ENCODE measurements at places on chromosomes 3 and 15.

DNA sequence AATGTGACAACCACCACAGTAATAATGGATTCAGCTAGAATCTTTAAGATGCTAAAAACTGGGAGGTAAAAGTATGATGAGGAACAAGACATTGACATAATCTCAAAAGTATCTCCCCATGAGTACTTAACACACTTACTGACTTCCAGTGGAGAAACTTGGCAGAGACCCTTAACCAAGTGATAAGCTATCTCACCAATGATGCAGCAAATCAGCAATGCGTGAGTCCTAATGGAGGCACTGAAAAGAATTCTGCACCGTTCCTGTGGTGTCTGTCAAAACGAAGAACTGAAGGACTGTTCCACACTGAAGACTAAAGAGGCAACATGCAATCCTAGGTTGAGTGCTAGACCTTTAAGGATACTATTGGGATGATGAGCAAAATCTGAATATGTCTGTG lies 67.9 kb upstream of the OCA2 start:
- no peak for DNase-seq

DNA sequence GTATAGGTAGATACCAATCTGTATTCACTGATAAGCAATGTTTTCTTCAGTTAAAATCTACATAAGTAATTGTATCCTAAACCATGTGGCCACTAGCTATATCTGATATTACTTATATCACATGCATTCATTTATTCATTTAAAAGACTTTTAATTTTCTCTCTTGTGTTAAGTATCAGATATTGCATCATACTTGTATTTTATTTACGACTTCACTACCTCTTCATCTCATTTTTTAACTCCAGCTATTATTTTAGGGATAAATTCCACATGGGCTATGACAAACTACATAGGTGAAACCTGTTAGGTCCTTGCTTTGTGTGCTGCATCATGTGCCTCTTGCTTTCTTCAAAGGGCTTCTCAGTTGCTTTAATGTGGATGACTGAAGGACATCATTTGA lies 1018.3 kb downstream of the ZPLD1 start:
- no peak for DNase-seq

DNA sequence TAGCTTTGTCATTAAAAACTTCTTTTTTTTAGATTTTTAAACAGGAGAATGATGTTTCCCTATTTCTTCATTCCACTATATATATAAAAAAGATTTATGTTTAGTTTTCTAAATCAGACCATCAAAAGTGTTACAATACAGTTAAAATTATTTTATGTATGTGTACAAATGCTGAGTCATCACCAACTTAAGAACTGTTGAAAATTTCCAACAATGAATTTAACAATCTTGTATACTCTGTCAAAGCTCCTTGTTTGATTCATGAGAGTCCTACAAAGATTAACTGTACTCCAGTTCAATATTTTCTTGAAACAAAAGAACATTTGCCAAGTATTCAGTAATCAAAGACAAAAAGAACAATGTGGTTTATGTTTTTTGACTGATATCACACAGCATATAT lies 82.0 kb downstream of the POLQ start:
- DNase-seq: no peak

GRCh38 chr3:106144030-106144429 lies 275.2 kb upstream of the CBLB start:
- DNase-seq: no peak

DNA sequence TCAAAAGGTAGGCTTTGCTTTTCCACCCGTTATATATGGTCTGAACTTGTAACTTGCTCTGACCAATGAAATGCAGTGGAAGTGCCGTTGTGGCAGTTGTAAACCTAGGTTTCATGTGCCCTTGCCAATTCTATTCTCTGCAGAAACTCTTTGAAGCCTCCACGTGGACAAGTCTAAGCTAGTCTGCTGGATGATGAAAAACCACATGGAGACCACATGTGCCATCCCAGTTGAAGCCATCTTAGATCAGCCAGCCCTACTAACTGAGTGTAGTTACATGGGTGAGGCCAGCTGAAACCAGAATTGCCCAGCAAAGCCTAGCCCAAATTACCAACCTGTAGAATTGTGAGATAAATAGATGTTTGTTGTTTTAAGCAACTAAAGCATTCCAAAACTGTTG lies 183.7 kb upstream of the KCNH8 start:
- DNase-seq: no peak

DNA sequence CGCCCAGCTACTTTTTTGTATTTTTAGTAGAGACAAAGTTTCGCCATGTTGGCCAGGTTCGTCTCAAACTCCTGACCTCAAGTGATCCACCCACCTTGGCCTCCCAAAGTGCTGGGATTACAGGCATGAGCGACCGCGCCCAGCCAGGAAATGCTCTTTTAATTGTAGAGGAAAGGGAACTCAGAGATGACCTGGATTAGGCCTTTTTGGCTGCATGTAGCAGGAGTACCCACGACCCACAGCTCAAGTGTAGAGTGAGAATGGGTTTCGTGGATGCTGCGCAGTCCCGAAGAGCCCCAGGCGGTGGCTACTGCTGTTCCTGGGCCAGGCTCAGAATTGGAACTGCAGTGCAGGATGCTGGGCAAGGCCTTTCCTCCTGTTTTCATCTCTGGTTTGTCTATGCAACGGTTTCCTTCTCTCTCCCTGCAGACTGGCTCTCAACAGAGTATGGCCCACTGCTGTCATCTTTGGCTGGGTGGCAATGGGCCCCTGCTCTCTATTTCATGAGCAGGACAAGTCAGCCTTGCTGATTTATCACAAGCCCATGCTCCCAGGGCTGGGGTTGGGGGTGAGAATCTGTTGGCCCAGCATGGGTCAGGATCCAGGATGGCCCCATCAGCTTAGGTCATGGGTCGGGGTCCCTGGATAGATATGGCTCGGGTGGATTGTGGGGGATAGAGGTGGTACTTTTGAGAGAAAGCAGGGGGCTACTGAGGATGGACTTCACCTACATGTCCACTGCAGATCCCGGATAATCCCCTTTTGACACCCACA lies 51.2 kb downstream of the GASK1A start:
- DNase-seq: no peak

DNA sequence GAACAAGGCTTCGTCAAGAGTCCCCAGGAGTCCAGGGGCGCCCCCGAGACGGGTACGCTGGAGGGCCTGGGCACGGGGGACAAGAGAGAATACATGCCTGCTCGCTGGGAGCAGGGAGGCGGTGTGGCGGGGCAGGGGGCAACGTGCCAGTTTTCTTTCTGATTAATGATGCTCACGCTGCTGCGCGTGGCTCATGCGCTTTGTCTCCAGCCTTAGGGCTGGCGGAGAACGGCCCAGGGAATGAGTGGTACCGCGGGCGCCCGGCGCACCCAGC lies 408 bp upstream of the ARPP21 start:
- no peak for DNase-seq

- DNase-seq: no peak
These were observed 622.3 kb downstream of the DIPK2A start for GRCh38 chr3:144593881-144594280.

DNA sequence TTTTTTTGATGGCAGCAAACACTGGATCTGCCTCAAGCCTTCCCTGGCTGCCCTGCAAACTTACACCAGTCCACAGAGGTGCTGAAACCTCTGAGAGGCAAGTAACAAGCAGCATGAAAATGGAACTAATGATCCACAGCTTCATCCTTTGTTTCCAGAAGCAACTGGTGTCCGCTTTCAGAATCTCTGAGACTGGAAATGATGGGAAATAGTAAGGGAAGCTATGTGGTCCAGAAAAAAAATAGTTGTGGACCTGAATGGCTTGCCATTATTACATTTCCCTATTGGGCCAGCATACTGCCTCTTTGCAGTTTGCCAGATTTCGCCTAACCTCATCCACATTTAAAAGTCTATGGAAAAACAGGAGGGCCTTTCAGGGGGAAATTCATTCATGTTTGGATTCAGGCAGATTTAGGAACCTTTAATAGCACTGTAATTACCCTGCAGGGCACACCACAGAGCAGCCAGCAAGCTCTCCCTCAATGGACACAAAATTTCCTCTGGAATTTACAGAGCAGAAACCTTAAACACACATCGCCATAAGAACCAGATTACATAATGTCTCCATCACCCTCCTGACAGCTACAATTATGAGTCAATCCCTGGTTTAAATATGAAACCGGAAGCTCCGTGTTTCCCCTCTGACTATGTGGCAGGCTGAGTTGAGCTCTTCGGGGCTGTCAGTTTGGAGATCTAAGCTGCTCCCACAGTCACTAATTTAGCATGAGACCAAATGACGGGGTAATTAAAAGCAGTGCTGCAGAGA lies 134.4 kb downstream of the TMCO5A start:
- peak; percentile 3 for DNase-seq

- no peak for DNase-seq
These were observed 40.5 kb upstream of the SEC13 start for GRCh38 chr3:10361375-10361774.

GRCh38 chr15:40367686-40368611 lies 9.9 kb downstream of the DISP2 start:
- peak; percentile 60 for DNase-seq

- no peak for DNase-seq
These were observed 187.4 kb upstream of the LINGO1 start for GRCh38 chr15:77819851-77820728.

DNA sequence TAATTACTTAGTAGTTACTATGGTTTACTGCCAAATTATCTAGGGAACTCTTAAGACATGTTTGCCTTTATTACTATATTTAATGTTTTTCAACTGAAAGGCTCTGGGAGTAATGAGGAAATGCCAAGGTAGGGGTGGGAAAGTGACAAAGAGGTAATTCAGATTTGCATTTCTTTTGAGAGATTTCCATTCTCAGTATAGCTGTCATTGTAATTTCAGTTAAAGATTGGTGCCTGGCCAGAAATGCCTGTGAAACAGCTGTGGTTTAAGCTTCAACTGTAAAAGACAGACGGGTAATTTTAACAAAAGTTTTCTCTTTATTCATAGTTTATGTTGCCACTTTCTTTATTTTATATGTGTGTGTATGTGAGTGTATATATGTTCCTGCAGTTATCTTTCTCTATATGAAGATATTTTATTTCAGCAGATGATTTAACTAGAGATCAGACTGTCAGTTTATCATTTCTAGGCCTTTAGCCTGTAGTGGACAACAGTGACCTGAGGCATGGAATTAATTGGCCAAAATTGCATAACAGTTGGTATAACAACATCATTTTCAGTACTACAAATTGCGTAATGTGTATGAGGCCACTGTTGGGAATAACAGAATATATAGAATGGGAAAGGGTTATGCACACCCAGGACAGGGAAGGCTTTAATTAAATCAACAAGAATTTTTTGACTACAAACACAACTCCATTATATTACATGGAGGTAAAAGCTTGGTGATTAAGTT lies 119.0 kb downstream of the BBX start:
- DNase-seq: no peak

GRCh38 chr3:112779558-112780480 lies 66.8 kb downstream of the CD200R1L start:
- no peak for DNase-seq

GRCh38 chr3:127072971-127073783 lies 90.3 kb downstream of the PLXNA1 start:
- DNase-seq: no peak

DNA sequence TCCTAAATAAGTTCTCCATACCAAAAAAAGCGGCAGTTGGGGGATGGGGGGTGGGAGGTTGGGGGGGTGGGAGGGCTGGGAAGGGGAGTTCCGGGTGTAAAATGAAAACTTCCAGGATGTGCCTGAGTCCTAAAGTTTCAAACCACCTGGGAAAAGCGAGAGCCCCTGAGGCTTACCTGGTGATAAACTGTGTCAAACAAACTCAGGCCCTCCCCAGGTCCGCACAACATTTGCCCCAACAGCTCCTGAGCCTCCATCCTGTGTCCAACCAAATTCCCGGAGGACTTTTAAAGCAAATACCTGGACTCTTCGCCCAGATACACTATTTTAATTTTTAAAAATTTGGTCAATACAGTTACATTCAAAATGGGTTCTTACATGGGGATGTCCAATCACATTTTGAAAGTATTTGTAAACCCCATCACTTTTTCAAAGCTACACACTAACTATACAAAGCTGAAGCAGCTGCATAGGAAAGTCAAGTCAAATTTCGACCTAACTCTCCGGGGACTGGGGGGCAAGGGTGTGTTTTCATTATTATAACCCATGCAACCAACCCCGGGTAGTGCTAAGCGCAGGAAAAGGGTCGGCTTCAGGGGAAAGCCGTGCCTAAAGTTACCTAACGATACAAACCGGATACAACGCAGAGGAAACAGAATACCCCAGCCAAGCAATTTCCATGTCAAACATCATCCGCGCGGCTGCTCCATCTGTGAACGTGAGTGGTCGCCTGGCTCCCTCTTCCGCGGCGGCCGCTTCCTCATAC lies 685 bp upstream of the FOXB1 start:
- no peak for DNase-seq

DNA sequence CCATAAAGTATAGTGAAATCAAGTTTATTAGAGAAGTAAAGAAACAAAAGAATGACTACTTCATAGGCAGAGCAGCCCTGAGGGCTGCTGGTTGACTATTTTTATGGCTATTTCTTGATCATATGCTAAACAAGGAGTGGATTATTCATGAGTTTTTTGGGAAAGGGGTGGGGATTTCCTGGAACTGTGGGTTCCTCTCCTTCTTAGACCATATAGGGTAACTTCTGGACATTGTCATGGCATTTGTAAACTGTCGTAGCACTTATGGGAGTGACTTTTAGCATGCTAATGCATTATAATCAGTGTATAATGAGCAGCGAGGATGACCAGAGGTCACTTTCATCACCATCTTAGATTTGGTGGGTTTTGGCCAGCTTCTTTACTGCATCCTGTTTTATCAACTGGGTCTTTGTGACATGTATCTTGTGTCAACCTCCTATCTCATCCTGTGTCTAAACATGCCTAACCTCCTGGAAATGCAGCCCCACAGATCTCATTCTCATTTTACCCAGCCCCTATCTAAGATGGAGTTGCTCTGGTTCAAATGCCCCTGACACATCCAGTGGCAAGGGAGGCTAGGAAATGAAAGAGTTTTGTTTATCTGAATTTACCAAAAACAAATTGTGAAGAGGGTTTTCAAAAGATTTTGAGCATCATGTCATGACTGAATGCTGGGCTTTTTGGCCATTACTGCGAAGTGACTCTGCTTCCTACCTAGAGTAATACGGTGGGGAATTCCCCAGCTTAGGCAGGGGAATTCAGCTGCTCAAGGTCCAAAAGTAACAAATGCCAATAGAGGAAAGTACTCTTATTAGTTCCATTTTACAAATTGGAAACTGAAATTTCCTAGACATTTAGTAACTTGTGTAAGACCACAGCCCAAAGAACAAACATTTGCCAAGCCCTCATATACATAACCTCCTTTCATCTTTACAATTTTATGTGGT lies 6.2 kb upstream of the SPSB4 start:
- DNase-seq: no peak

- DNase-seq: no peak
These were observed 105.6 kb upstream of the HES1 start for GRCh38 chr3:194030372-194030771.

GRCh38 chr3:57066471-57066870 lies 6.0 kb downstream of the SPATA12 start:
- no peak for DNase-seq

Data from GF-D8 (cell line).